ENCODE measurements at places on chromosomes 4 and X.
A peak's percentile ranks its signal among the peaks of the same experiment; 100 is the strongest.

DNA sequence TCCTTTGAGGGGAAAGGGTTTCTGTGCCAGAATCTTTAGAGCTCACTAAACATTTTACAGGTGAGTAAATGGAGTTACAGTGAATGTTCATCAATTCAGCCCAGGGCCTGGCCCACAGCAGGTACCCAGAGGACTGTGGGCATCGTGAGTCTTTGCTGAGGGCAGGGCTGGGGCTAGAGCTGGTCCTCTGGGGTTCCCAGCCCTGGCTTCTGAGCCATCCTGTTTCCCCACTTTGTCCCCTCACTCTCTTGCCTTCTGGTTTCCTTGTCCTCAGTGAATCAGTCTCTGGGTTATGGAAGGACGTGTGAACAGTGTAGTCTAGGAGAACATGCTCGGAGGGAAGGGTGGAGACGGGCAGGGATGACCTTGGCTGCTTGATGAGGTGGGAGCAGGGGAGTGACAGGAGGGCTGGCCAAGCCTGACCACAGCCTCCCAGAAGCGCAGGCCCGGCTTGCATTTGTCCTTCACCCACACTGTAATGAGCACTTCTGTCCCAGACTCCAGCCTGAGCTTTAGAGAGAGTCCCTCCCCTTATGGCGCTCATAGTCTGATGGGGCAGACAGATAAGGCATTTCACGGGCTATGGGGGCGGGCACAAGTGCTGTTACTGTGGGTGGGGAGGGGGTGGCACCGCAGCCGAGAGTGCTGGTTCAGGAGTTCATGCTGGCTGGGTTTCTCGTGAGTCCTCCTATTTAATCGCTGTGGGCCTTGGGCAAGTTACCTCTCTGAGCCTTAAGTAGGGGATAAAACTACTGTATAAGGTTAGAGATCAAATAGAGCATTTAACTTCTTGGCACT, 17.3 kb downstream of the TBC1D14 start:
- no peak for DNase-seq

GRCh38 chr4:114265342-114265741, 285.9 kb upstream of the ARSJ start:
- DNase-seq, result no peak

- no peak for DNase-seq
These were observed 34.7 kb upstream of the NYX start for GRCh38 chrX:41412261-41413081.

DNA sequence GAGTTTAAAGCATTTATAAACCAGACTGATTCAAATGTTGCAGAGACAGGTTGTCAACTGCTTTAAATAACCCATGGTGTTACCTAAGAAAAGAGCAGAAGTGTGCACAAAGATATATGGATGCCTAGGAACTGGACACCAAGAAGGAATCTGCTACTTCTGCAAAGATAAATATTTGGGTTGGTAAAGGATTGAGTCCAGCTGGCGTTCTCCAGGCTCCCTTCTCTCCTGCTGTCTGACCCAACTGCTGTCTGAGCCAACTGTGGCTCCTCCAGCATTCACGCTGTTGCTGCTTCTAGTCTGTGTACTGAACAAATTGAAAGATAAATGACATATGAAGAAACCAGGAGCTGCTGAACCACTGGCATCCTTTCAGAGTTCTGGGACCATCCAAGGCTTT, 1167.8 kb upstream of the PRKX start:
- DNase-seq, result no peak

GRCh38 chrX:21955403-21956189, 15.1 kb downstream of the SMS start:
- DNase-seq, result no peak

- no peak for DNase-seq
These were observed 544.5 kb downstream of the PPP4R3C start for GRCh38 chrX:26918631-26919030.

GRCh38 chrX:110123331-110123782, 120.4 kb downstream of the TMEM164 start:
- DNase-seq, result no peak

GRCh38 chr4:35087218-35087617, 1157.1 kb downstream of the ARAP2 start:
- DNase-seq, result no peak

GRCh38 chr4:37892641-37893040, 1.8 kb downstream of the TBC1D1 start:
- no peak for DNase-seq

- no peak for DNase-seq
These were observed at the start of gene DLG3 for GRCh38 chrX:70444326-70444945. DLG3 (plus strand) TSS chrX:70444835; CDS start chrX:70445202, 367 bp downstream.

DNA sequence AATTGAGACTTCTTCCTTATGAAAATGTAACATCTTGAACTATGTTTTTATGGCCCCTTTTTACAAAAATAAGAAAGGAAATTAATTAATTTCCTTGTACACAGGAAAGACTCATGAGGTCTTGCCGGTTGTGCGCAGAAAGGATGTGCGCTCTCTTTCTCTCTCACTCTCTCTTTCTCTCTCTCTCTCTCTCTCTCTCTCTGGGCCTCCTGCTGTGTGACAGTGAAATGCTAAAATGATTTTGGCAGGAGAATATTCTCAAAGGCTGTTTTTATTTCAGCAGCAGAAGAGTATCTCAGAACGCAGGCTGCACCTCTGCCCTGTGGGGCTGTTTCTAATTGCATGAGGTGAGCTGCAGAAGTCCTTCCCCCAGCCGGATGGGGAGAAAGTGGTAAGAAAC, 349.0 kb downstream of the MID1IP1 start:
- DNase-seq, result no peak

DNA sequence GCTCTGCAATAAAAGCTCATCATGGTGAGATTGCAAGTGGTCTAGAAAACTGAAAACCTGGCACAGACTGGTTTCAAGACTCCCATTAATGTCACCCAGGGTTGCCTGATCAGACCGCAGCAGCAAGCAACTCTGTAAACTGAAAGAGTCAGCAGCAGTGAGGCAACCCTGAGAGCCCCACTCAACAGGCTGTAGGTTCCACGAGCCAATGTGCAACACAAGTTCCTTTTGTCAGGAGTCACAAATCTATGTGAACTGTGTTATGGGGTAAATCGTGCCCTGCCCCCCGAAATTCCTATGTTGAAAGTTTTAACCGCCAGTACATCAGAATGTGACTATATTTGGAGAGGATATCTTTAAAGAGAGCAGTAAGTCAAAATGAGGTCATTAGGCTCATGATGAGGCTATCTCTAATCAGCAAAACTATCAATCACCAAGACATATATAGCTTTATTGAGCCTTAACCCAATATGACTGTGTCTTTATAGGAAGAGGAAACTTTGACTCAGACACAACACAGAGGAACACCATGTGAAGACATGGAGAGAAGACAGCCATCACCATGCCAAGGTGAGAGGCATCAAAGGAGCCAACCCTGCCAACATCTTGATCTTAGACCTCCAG, 94.0 kb downstream of the FBXO8 start:
- DNase-seq, result no peak

DNA sequence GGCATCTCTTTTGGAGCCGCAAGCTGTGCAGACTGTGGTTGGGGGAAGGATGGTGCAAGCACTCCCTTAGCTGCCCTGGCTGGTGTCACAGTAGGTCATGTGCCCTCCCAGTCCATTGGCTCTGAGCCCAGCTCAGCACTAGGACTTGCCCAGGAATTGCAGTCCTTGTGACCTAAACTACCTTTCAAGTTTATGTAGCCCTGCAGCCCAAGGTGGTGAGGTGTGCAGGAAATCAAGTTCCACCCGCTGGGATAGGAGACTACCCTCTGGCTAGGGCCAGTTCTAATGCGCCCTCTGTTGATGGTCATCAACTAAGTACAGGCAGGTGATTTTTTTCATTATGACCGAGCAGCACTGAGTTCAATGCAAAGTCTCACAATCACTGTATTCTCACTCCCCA, 335.2 kb downstream of the UBE2NL start:
- peak; percentile 7 for DNase-seq

DNA sequence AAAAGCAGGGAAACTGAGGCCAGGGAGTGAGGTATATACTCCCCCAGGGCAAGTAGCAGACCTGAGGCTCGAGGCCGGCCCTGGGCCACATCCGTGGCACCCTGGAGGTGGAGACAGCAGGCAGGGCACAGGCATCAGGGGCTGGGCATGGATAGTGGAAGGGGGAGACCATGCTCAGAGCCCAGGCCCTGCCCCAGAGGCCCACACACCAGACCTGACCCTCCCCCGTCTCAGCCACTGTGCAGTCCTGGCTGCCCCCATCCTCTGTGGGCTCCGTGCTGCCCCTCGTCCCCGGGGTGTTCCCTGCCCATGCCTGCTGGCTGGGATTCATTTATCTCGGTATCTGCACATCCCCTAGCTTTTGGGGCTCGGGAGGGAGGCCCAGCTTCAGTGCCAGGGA, 103.1 kb upstream of the NKX1-1 start:
- no peak for DNase-seq

- no peak for DNase-seq
These were observed 55.2 kb downstream of the ARHGEF6 start for GRCh38 chrX:136725441-136726104.

- no peak for DNase-seq
These were observed 85.4 kb downstream of the SHISA3 start for GRCh38 chr4:42482516-42483327.

DNA sequence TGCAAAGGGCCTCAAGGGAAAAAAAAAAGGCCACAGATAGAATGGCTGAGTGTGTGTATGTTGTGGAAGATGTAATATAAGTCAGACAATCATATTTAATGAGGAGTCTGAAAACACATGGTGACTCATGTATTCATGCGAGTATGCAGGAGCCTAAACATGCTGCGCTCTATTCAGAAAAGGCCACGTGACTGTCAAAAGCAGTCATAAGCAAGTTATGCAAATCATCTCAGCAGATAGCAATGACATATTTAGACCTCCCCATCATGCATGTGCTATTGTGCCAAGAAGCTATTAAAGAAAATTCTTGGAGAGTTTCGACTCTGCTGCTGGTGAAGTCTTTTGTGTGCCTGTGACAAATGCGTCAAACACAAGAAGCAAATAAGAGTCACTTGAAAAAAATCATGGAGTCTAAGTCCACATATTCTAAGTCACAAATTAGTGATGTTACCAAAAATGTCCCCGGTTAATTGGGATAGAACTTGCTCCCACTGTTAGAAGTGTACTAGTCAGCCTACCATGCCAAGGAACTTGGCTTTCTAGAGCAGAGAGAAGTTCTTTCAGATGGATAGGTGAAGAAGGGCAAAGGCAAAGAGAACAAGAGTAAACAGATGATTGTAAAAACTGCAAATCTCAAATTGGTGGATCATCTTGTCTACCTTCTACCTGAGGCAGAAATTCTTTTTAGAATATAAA, 5.0 kb downstream of the LNX1 start:
- DNase-seq, result no peak

DNA sequence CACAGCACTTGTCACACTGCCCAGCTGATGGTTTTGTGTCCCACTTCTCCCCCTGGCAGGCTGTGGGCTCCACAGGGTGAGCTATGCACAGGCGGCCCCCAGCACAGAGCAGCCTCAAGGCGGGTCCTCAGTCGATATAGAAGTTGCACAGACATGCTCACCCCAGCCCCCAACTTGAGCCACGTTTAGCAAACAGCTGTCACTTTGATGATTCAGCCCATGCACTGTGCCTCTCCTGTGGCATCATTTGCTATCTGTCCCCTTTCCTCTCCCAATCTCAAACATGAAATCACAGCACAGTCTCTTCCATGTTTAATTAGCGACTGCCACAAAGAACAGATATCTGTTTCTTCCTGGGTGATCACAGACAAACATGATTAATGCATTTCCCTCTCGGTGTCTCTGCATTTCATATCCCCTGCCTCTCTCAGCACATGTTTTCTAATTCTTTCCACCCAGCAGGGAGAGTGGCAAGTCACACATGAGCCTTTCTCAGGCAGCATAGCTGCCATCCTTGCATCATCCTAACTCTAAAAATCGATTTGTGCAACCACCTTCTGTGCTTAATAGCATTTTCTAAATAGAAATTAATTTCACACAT, 204.9 kb downstream of the EVC2 start:
- no peak for DNase-seq

GRCh38 chr4:70802928-70803580, 36.6 kb downstream of the GRSF1 start:
- DNase-seq, result no peak

- DNase-seq, result no peak
These were observed 10.9 kb upstream of the SASH3 start for GRCh38 chrX:129768586-129769466.

- peak; percentile 42 for DNase-seq
These were observed 163.9 kb downstream of the KDR start for GRCh38 chr4:54961357-54961975.

DNA sequence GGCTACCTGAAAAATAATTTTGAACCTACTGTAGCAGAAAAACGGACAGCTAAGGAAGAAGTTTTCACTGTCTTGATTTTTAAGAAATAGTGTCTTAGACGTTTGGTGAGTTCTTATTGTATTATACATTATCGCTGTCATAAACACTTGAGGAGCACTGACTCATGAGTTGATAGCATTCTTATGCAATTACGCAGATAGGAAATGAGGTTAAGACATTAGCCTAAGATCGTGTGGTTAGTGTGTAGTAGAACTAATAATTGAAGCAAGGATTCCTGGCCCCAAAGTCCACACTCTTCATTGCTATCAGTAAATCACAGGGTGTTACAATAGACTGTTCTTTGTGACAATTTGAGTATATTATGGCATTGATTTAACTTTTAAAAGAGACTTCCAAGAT, 238.1 kb downstream of the ARAP2 start:
- no peak for DNase-seq

DNA sequence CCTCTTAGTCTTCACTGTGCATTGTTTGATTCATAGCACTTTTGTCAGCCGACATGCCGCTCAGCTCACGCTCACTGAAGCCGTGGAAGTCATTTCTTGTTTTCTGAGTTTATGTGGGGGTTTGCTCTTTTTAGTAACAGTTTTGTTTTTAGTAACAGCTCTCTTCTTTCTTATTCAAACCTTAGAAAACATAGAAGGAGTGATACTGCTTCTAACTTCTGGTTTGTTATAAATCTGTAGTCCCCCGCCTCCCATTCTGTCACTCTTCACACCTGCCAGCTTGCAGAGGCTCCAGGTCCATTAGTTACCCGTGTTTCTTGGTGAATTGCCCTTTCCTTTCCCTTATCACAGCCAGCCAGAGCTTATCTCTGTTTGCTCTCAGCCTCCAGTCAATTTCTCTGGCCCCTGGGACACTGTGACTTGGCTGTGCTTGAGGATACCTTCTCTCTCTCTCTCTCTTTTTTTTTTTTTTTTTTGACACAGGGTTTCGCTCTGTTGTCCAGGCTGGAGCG, 50.5 kb downstream of the GRK4 start:
- no peak for DNase-seq

DNA sequence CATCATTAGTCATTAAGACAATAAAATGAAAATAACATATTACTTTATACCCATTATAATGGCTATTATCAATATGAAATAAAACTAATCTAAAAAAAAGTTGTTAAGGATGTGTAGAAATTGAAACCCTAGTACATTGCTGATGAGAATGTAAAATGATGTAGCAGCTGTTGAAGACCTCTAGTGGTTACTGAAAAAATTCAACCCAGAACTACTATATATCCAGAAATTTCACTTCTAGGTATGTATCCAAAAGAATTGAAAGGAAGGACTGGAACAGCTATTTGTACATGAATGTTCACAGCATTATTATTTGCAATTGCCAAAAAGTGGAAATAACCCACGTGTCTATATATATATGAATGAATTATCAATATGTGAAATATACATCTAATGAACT, 180.3 kb upstream of the KLHL4 start:
- no peak for DNase-seq

GRCh38 chr4:71498002-71498401, 159.2 kb downstream of the SLC4A4 start:
- DNase-seq, result peak; percentile 38

Data from SHP77 (cell line).